ENCODE measurements at places on chromosomes 7 and 10. TPM values are rescaled to one million over a fixed set of nuclear protein-coding genes. Genes with fewer than 3 reads are reported as not detected.

DNA sequence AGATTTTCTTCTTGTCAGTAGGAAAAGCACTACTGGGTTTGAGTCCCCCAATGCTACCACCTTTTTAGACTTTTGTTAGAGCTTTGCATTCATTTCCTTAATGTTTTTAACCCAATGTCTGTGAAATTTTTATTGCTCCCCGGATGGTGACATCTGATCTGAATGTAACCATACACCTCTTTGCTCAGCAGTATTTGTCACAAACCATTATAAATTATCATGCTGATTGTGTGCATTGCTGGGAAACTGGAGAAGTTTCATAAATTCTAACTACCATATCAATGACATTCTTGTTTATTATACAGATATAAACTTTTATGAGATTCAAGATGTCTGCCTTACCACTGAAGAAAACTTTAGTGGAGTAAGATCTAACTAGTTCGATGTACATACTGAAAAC is 8.5 kb downstream of the NRP1 start:
- DNase-seq = no peak

- no peak for DNase-seq
Observed at GRCh38 chr10:119320981-119321380, 113.6 kb downstream of the GRK5 start.

DNA sequence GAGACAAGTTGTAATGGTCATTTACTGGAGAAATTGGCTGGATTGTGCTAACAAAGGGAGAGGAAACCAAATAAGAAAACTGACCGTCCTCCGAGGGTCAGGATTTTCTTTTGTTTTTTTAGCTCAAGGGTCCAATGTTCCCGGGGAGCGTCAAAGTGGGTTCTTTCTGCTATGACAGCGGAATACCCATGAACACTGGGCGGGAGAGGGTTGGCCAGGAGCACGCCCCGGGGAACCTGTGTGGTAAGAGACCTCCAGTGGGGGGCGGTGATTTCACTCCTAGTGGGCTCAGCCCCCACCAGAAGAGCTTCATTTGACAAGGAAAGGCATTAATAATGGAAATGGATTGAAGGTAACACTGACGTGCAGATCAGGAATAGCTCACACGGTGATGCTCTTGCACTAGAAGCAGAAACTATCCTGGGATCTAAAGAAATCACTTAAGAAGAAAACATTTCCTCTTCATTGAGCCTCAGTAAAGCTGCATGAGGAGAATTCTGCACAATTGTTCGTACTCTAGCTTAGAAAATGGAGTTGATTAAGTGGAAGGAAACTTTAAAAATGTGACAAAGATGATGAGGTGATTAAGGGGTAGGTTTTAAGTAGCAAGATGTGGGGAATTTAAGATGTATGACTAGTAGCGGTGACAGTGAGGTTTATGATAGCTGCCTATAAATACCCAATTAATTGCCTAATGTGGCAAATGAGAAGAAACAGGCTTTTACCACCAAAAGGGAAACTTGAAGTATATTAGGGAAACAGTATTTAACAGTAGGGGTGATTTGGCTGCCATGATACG is 627.2 kb downstream of the SUGCT start:
- DNase-seq = no peak

- DNase-seq = no peak
Observed at GRCh38 chr7:87833130-87833529, 43.0 kb downstream of the SLC25A40 start.

DNA sequence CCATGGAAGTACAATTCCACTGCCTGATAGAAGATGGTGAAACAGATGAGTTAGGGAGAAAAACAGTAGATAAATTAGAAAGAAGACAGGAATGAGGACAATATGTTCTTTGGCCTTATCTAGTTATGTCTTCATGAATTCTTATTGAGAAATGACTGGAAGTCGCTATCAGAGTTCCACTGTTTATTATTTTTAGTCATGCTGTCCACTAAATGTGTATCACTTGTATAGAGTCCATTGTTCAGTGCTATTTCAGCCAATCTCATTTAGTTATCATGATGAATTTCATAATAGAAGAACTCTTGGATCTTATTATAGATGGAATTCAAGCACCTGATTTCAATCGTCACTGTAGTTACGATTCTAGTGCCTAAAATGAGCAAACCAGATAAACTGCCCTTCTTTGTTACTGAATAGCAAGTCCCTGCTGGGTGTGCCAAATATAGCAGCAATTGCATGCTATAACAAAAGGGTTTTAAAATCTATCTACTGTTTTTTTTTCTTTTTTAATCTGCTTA is 177.7 kb upstream of the COL1A2 start:
- no peak for DNase-seq

- DNase-seq = no peak
Observed at GRCh38 chr7:116403265-116403664, 96.3 kb upstream of the CAV2 start.

GRCh38 chr7:93133005-93133404 is 15.2 kb downstream of the SAMD9L start:
- no peak for DNase-seq

DNA sequence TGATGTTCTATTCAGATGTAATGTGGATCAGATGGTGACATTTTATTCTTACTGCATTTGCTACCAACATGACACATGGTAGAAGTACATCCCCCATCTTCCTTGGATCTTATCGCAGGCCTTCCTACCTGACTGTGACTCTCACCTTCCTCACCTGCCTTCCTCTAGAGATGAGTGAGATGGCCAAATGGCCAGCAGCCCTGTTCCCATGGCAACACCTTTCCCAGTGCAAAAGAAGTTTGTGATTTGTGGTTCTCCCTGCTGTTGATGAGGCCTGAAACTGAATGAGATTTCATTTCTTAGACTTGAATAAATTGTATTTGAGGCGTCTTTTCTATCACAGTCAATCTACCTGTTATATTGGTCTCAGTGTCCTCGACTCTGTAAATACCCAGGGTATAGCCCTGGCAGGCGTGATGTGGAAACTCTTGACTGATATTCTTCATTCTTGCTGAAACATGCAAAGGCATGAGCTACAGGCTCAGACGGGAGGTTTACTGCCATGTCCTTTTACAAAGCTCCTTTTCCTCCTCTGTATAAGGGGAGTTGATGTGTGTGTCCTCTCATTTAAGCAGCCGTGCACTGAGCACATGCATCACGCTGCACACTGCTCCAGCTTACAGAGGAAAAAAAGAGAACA is 440.7 kb upstream of the AKR1E2 start:
- no peak for DNase-seq

- DNase-seq = no peak
Observed at GRCh38 chr7:69796416-69796815, 198.1 kb downstream of the AUTS2 start.

- DNase-seq = no peak
Observed at GRCh38 chr7:22577470-22578001, 77.5 kb upstream of the STEAP1B start.

- DNase-seq = peak; percentile 74
Observed at GRCh38 chr7:39746103-39746819, 122.9 kb downstream of the RALA start.

DNA sequence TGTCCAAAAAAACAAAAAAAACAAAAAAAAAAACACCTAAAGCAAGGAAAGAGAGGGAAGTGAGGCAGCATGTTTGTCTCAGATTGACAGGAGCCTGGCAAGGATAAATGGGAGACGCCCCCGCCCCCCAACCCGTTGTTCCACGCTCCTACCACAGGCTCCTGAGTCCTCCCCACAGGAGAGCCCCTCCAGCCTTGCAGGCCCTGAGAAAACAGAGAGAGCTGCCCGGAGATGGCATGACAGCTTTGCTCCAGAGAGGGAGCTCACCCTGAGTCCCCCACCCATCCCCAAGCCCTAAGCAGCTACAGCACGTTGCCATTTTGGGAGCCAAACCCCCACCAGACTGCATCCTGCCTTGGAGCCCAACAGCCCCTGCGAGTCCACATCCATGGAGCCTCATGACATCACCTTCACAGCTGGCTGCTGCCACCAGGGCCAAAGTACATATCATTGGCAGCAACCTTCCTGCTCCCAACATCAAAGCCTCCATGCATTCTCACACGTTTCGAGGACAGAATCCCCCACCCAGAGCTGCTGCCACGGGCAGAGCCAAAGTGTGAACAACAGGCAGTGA is 1283.3 kb downstream of the TYW1 start:
- no peak for DNase-seq

DNA sequence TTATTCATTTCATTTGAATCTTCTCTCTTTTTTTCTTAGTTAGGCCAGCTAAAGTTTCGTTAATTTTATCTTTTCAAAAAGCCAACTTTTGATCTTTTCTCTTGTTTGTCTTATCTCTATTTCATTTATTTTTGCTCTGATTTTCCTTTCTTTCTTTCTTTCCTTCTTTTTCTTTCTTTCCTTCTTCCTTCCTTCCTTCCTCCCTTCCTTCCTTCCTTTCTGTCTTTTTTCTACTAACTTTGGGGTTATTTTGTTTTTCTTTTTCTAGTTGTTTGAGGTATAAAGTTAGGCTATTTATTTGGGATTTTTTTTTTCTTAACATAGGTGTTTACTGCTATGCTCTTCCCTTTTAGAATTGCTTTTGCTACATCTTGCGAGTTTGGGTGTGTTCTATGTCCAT is 13.2 kb upstream of the ASB15 start:
- DNase-seq = no peak

GRCh38 chr10:21487416-21488180 is 37.9 kb downstream of the SKIDA1 start:
- DNase-seq = no peak

DNA sequence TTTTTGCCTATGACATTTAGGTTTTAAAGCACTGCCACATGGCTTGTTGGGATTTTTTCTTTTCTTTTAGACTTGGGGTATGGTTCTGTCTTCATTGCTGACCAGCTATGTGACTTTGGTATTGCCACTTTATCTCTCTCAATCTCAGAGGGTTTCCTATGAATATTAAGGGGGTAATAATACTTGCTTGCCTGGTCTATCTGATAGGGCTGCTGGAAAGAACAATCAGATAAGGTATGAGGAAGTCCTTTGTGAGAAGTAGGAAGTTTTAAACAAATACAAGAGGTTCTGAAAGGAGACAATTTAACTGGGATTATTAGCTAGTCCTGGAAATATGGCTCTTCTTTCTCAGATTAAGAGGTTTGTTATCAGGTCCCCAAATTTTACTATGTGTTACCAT is 80.8 kb downstream of the ZNF92 start:
- no peak for DNase-seq

- peak; percentile 37 for DNase-seq
Observed at GRCh38 chr7:66500087-66500486, 128.6 kb upstream of the KCTD7 start.

DNA sequence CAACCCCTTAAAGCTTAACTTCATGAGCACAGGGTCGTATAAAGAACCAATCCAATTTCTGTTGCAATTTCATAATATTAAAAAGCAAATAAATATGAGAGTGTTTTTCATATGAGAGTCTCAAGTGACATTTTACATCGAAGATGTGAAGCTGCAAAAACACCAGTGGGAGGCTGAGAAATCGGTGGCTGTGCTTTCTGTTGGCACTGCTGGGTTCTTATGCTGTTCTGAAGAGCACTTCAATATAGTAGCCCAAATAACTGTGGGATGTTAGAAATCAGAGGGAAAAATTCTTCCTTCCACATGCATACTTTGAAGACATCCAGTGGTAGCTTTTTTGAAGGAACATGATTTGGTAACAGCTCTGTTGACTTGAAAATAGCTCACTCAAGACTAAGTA is 245.8 kb downstream of the ARHGAP21 start:
- DNase-seq = no peak

DNA sequence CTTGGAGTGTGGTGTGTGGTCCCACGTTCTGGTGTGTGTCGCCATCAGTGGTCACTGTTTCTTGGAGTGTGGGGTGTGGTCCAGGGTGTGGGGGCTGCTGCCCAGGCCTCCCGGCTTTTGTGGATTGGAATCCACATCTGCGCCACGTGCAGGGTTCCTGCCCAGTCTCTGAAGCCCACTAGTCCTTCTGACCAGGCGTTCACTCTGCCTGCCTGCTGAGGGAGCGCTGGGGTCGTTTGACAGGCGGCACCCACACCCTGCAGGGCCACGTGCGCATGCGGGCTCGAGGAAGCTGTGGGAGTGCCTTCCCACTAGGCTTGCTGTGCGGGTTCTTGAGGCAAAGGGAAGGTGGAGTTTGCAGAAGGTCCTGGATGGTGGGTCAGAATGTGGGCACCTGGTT is 51.4 kb downstream of the INPP5A start:
- DNase-seq = peak; percentile 13

GRCh38 chr7:17990761-17991160 is 36.9 kb downstream of the PRPS1L1 start:
- DNase-seq = no peak

The RRP12 gene
- total RNA-seq = 51.0 TPM

The BCAP29 gene
- total RNA-seq = 27.7 TPM

The EGR2 gene
- total RNA-seq = 45.6 TPM

The ADIRF gene
- not detected for total RNA-seq

The DNAJC12 gene
- 32.5 TPM for total RNA-seq

The HMX3 gene
- 0.69 TPM for total RNA-seq

The PTN gene
- not detected for total RNA-seq

The LDB3 gene
- total RNA-seq = 0.09 TPM

The MRPS24 gene
- total RNA-seq = 127 TPM

The PAPSS2 gene
- total RNA-seq = 0.20 TPM

Data from activated CD8-positive, alpha-beta T cell treated with anti-CD3 and anti-CD28 coated beads for 36 hours (primary cell).